ENCODE measurements at places on chromosomes 5 and 9. TPM values are rescaled to one million over a fixed set of nuclear protein-coding genes. Genes with fewer than 3 reads are reported as not detected.

Gene PPP2R2B
- total RNA-seq, result 2.2 TPM

Gene TUSC1
- total RNA-seq, result 12.2 TPM

Gene SPATA31D4
- not detected for total RNA-seq

Gene PDGFRB
- 341 TPM for total RNA-seq

Gene FTMT
- not detected for total RNA-seq

Gene MED7
- 9.0 TPM for total RNA-seq

Gene LMX1B
- total RNA-seq, result not detected

Gene PITX1
- 66.7 TPM for total RNA-seq

Gene C1QTNF3
- total RNA-seq, result 0.86 TPM

Gene TNFSF15
- 5.6 TPM for total RNA-seq

Gene ADGRV1
- total RNA-seq, result under 0.01 TPM

Gene PCA3
- total RNA-seq, result not detected

DNA sequence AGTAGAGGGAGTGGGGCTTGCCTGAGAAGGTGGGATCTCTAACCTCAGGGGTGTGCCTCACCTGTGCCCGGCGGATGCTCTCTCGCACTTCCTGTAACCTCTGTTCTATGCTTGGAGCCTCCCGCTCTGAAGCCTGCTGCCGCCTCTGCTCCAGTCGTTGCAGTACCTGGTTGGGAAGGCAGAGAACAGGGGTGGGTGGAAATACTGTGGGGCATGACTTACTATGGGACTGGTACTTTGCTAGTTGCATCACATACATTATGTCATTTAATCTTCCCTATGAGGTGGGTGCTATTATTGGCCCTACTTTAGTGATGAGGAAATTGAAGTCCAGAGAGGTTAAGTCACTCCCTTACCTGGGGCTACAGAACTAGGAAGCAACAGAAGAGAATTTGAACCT is 5.2 kb downstream of the FCHSD1 start:
- DNase-seq, result no peak

- DNase-seq, result no peak
Observed at GRCh38 chr9:72039532-72039931, 20.9 kb downstream of the C9orf57 start.

GRCh38 chr9:130530938-130531337 is 48.4 kb upstream of the FUBP3 start:
- peak; percentile 37 for DNase-seq

GRCh38 chr5:60611099-60611740 is 88.7 kb downstream of the DEPDC1B start:
- DNase-seq, result no peak

GRCh38 chr5:129554134-129554904 is 94.2 kb downstream of the ADAMTS19 start:
- peak; percentile 6 for DNase-seq

- DNase-seq, result no peak
Observed at GRCh38 chr9:91417602-91418214, 5.9 kb downstream of the NFIL3 start.

DNA sequence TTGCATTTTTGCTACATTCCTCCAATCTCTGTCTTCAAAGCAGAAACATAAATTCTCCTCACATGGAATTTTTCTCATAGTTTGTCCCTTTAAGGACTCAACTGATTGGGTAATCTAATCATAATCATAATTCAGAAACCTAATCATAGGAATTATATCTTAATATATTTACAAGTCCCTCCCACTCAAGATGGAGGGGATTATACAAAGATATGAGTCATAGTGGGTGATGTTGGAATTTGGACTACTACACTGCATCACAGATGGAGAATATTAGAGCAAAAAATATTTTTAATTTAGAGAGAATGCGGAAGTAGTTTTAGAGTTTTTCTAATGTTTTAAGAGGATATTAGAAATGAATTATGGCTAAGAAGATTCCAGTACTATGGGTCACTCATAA is 1034.0 kb downstream of the DTWD2 start:
- peak; percentile 35 for DNase-seq

DNA sequence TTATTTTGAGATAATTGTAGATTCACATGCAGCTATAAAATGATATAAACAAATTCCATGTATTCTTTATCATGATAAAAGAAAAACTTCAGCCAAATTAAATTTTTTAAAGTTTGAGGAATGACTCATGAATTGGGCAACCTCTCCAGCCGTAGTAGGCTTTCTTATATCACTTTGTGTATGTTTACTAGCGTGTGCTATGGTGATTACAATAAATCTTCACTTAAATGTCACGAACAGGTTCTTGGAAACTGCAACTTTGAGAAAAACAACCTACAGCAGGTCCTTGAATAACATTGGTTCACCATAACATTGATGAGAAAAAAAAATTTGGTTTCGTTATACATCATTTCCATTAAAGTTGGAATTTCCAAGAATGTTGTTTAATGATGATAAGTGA is 730.9 kb upstream of the TYRP1 start:
- DNase-seq, result no peak

DNA sequence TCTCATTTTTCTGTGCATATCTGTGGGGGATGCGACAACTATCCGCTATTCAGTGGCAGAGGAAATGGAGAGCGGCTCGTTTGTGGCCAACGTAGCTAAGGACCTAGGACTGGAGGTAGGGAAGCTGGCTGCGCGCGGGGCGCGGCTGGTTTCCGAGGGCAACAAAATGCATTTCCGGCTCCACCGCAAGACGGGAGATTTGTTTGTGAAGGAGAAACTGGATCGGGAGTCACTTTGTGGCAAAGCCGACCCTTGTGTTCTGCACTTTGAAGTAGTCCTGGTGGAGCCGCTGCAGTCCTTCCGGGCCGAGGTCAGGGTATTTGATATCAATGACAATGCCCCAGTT is 320 bp downstream of the PCDHB1 start:
- DNase-seq, result no peak

- no peak for DNase-seq
Observed at GRCh38 chr9:81002242-81002641, 687.1 kb downstream of the TLE1 start.

DNA sequence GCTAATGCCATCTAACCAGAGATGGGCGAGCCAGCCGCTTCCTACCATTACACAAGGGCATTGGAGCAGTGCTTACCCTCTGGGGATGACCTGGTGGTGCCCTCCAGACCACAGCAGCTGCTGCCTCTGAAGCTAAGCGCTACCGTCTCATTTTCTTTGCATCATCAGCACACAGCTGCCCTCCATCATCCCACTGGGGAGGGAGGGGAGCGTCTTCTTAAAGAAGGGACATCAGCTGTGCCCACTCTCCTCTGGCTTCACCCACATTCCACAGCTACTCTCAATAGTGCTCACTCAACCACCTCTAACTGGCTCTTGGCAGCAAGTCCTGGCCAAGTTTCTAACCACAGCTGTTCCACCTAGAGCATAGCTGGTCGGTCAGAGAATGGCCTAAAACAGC is 503.4 kb downstream of the NFIB start:
- DNase-seq, result peak; percentile 25

- DNase-seq, result no peak
Observed at GRCh38 chr9:17556255-17556654, 22.6 kb upstream of the SH3GL2 start.
